ENCODE measurements at places on chromosomes 2 and 18. TPM values are rescaled to one million over a fixed set of nuclear protein-coding genes. Genes with fewer than 3 reads are reported as not detected.

Gene EHD3
- total RNA-seq: 8.1 TPM

Gene DYNAP
- total RNA-seq: not detected

DNA sequence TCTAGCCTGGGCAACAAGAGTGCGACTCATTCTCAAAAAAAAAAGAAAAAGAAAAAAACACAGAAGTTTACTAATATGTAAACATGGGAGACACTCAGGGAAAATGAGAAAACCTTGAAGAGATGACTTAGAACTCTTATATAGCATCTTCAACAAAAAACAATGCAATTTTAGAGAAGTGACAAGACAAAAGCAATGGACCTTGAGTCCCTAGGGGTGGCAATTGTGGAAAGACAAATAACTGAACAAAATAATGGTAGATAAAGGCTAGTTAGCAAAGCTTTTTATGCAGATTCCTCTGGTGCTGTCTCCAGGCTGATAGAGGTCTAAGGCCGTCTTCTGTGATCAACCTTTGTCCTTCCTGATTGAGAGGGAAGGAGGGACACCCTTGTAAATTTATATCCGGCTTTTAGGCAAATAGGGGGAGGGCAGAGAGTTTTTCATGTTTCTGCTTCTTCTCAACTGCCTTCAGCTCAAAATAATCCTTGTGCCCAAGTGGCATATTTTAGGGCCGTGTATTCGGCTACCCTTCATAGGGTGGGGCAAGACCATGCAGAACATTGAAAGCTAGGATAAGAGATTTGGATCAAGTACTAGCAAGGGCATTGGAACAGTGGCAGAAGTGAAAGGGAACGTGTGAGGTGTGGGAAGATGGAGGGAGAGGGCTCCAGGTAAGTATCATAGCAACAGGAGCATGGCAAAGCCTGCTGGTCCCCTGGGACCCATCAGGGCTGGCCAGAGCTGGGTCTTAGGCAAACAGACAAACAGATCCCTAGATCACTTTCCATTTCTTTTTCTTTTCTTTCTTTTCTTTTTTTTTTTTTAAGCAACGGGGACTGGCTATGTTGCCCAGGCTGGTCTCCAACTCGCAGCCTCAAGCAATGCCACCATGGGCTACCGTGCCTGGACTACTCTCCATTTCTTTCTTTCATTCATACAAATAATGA lies 116.2 kb upstream of the STPG4 start:
- no peak for DNase-seq

DNA sequence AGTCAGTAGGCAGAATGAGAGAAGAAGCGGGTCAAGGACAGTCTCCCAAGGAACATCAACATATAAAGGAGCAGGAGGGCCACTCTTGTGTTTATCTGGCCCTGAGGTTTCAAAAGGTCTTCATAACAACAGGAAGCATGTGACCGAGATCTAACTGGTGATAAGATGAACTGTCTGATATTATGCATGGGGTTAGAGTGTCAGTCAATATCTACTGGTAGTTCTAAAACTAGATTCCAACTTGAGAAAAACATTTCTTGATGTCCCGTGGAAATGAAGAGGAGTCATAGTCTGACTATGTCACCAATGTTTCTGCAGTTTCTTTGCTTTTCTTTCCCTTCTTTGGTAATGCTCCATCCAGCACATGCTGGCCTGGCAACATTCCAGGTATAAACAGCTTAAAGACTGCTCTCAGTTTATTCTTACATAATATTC lies 77.5 kb upstream of the ITPRID2 start:
- no peak for DNase-seq

DNA sequence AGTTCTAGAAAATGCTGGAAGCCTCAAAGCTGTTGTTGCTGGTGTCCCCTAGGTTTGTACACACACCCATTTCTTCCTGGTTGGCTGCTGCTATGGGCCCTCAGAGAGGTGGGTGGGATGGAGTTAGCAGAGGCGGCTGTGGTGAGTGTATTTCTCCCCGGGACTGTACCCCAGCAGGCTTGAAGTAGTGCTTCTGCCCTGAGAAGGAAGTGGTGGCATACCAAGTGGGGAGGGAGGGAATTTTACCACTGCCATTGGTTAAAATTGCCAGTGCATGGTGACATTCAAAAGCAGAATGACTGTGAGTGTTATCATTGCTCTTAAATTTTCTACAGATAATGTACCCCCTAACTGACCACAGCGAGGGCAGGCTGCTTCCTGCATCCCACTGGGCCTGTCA lies 125.6 kb upstream of the CAPN13 start:
- no peak for DNase-seq

- peak; percentile 18 for DNase-seq
These were observed 72.6 kb upstream of the SMAD7 start for GRCh38 chr18:49023271-49023937.

GRCh38 chr2:112642966-112643365 lies 2.8 kb upstream of the SLC20A1 start:
- DNase-seq: no peak

GRCh38 chr2:201127570-201127969 lies 11.6 kb downstream of the CFLAR start:
- DNase-seq: peak; percentile 33

DNA sequence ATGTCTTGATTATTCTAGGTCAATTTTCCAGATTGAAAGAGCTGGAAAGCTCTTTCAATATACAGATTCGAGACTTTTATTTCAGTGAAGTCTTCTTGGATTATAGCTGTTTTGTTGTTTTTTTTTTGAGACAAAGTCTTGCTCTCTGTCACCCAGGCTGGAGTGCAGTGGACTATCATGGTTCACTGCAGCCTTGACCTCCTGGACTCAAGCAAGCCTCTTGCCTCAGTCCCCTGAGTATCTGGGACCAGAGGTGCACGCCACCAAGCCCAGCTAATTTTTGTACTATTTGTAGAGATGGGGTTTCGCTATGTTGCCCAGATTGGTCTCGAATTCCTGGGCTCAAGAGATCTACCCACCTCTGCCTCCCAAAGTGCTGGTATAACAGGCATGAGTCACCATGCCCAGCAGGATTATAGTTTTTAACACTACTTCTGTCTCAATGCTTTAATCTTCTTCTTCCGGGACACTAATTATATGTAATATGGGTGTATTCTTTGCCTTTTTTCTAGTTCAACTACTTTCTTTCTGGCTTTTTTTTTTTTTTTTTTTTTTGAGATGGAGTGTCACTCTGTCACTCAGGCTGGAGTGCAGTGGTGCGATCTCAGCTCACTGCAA lies 62.3 kb downstream of the USP37 start:
- no peak for DNase-seq

DNA sequence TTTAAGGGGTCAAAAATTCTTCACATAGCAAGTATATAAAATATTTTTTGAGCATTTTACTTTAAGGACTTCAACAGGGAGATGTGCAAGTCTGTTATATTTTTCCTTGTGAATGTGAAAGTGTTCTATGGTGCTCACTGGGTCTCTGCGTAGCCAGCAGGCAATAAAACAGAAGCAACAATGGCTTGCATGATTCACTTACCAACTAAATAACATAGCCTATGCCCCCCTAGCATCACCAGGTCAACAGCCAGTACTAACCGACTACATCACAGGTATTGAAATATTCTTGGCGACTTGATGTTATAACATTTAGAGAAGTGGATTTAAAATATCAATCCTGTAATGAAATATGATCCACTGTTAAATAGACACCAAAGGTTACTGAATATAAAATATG lies 398.9 kb downstream of the XIRP2 start:
- no peak for DNase-seq

- DNase-seq: no peak
These were observed 17.5 kb upstream of the HPCAL1 start for GRCh38 chr2:10285191-10285555.

DNA sequence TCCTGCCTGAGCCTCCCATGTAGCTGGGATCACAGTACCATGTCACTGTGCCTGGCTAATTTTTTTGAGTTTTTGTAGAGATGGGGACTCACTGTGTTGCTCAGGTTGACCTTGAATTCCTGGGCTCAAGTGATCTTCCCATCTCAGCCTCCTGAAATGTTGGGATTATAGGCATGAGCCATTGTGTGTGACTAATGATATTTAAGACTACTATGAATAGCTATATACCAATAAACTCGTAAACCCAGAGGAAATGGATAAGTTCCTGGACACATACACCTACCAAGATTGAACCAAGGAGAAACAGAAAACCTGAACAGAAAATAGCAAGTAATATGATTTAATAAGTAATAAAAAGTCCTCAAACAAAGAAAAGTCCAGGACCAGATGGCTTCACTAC lies 68.0 kb downstream of the TBR1 start:
- DNase-seq: no peak

GRCh38 chr2:178997067-178997466 lies 52.9 kb downstream of the CCDC141 start:
- no peak for DNase-seq

DNA sequence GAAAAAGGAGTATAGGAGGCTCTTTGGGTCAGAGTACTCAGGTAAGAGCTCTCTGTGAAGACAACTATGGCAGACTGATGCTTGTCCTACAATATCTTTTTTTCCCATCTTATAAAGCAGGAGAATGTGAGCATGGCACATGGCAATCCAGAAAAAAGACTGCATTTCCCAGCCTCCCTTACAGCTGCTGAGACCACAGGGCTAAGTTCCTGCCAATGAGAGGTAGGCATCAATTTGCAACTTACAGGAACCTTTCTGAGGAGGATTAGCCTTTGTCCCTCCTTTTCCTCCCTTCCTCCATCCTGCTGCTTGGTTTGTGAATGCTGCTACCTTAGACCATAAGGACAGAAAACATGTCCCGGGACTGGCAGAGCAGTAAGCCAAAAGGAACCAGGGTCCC lies 37.8 kb upstream of the ST8SIA5 start:
- no peak for DNase-seq

GRCh38 chr2:204032301-204032700 lies 95.7 kb downstream of the ICOS start:
- DNase-seq: no peak

GRCh38 chr2:214593727-214594126 lies 182.9 kb downstream of the VWC2L start:
- DNase-seq: no peak

GRCh38 chr2:192827735-192828134 lies 633.0 kb upstream of the TMEFF2 start:
- DNase-seq: no peak
